ENCODE measurements at places on chromosomes 16 and 17.

- DNase-seq = peak; percentile 95
Observed at GRCh38 chr16:86455116-86455515, 55.2 kb upstream of the FOXF1 start.

DNA sequence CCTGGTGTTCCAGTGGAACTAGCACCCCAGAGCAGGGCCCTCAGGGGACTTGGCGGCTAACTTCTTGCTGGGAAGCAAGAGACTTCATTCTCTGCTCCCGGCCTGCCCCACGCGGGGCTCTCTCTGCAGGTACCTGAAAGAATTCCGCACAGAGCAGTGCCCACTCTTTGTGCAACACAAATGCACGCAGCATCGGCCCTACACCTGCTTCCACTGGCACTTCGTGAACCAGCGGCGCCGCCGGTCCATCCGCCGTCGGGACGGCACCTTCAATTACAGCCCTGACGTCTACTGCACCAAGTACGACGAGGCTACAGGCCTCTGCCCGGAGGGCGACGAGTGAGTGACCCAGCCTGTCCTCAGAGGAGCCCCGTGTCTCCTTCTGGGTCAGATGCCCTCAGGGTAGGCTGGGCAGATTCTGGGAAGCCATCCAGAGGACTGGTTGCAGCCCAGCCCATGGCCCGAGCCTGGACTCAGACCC, 25.1 kb downstream of the UNK start:
- no peak for DNase-seq

GRCh38 chr16:1431497-1432270, 806 bp downstream of the PERCC1 start:
- no peak for DNase-seq

- DNase-seq = peak; percentile 16
Observed at GRCh38 chr17:29933379-29933778, 3.4 kb upstream of the SSH2 start.

GRCh38 chr16:20940871-20941635, 40.5 kb downstream of the LYRM1 start:
- no peak for DNase-seq

GRCh38 chr17:67026341-67026740, 18.0 kb upstream of the CACNG1 start:
- peak; percentile 4 for DNase-seq

- DNase-seq = no peak
Observed at GRCh38 chr17:32660496-32660985, 173.7 kb downstream of the CDK5R1 start.

GRCh38 chr16:1958715-1959268, 546 bp upstream of the NDUFB10 start:
- no peak for DNase-seq

- DNase-seq = peak; percentile 32
Observed at GRCh38 chr17:8837563-8838075, 29.9 kb downstream of the PIK3R6 start.

GRCh38 chr17:56699186-56699894, 105.8 kb downstream of the NOG start:
- DNase-seq = peak; percentile 99

DNA sequence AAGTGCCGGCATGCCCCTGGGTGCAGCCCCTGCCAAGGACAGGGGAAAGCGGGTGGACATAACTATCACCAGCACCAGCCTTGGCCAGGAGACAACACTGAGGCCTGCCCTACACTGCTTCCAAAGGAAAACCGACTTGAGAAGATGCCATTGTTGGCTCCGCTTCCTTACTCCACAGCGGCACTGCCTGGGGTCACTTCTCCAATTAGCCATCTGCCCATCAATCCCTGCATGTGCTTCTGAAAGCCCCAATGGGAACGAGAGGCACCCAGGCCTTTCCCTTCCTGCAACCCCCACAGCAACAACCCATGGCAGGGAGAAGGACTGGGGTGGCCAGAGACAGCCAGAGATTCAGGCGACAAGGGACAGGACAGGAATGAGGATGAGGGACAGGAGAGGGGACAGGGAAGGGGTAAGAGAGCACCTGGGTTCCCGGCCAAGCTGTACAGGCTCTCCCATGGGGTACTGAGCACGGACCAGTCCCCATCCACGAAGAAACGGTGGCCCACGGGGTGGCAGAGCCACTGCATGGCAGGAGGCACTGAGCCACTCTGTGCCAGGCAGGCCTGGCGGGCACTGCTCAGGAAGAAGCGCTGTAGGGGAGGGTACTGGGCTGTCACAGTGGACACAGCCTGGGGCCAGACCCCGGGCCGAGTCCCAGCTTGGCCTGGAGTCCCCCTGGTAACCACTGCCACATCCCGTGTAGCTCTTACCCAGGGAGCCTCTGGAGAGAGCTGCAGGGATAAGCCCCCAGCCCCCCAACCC, 21.2 kb downstream of the SREBF1 start:
- no peak for DNase-seq

- DNase-seq = no peak
Observed at GRCh38 chr16:31134091-31134571, 1.4 kb downstream of the PRSS8 start.

GRCh38 chr17:78753316-78754250, 28.5 kb downstream of the CYTH1 start:
- no peak for DNase-seq

DNA sequence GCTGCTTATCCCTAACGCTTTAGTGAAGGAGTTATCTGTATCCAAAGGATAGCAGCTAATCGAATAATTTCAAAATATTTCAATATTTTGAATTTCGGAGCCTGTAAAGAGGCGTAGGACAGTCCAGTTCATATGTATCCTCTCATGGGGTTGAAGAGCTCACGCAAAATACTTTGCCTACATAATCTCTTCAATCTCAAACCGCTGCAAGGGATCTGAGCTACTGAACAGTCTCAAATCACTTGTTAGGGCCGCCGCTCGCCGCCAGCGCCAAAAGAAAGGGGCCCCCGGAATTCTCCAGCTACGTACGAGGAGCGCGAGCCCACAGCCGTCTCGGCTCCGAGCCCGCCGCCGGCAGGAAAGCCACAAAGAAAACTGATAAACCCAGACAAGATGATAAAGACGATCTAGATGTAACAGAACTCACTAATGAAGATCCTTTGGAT, 601 bp upstream of the RFWD3 start:
- DNase-seq = peak; percentile 30

DNA sequence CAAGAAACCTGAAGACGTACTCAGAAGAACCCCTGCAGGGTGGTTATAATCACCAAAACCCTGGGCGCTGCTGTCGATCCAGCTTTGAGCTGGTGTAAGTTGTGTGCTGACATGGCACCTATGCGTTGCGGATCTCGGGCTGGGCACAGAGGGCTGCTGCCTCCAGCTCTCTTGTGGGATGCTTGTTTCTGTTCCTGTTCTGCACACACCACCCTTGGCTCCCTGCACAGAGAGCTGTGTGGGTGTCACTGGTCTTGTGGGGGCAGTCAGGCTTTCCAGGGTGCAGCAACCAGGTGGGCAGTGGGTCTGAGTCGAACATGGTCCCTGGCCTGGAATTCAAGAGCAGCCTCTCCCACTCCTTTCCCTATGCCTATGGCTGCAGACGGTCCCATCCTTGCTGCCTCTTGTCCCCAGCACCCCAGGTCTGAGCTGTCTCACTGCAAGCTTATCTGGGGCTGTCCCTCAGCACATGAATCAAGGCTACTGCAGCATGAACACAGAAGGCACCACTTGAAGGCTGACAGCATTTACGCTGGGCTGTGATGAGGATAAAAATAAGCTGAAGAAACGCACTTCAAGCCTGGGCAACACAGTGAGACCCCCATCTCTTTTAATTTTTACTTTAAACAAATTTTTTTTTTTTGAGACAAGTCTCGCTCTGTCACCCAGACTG, 20.1 kb downstream of the ZNF276 start:
- DNase-seq = no peak

DNA sequence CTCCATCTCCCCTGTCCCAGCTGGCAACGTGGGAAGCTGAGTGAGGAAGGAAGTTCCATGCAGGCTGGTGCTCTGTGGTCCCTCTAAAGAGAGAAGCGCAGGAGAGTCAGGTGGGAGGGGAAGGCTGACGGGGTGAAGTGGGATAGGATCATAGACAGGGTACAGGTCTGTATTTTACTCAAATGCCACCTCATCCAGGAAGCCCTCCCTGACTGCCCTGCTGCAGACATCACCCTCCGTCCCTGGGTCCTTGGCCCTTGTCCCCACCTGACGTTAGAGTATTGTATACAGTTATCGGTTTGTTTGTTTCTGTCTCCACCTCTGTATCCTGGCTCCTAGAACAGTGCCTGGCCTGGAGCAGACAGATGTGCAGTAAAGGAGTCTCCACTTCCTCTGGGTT, 11.7 kb downstream of the CANT1 start:
- DNase-seq = no peak

DNA sequence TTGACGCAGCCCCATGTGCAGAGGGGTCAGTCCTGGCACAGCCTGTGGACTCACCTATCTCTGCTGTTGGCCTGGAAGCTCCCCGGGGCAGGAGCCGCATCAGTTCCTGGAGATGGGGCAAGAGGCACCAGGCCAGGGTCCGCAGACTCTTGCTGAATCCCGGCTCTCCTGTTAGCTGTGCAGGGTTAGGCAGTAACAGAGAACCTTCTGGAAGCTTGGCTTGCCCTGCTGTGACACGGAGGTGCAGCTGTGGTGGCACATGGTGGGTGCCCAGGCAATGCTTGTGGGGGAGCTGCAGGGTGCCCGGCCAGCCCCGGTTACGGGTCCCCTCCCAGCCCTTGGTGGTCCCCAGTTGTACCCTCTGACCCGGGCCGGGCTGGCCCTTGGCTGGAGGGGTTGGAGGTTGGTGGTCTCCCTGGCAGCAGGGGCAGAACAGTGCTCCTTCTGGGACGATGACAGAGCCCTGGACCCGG, 26.0 kb upstream of the ZNF469 start:
- DNase-seq = no peak

DNA sequence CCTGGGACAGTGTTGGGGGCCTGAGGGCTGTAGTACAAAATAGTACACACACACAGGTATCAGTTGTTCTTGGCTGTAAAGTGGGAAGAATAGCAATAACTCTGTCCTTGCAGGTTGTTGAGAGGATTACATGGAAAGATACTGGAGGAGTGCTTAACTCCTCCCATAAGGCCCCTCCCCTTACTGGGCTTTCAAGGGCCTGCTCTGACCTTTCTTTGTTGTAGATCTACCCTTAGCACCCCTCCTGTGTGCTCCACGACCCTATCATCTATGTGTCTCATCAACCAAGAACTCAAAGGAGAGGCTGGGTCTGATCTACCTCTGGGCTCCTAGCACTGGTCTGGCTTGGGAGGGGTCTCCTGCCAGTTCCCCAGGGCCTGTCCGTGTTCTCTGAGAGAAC, 8.3 kb upstream of the EDC4 start:
- DNase-seq = no peak

- DNase-seq = no peak
Observed at GRCh38 chr16:19785512-19786130, 67.5 kb downstream of the IQCK start.

- no peak for DNase-seq
Observed at GRCh38 chr16:28013392-28013791, 50.1 kb downstream of the GSG1L start.

DNA sequence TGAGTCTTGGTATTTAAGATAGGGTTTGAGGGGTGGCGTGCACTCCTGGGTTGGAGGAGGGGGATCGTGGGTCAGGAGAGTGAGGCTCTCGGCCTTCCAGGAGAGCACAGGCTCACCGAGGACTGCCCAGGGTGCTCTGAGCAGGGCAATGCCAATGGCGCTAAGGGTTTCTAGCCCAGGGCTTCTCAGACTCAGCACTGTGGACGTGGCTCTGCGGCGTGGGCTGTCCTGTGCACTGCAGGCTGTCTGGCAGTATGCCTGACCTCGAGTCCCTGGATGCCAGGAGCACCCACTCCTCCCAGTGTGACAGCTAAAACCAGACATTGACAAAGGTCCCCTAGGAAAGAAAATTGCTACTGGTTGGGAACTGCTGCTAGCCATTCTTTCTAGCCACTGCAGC, 37.2 kb upstream of the ENDOV start:
- DNase-seq = no peak

GRCh38 chr17:73653810-73654209, 9.6 kb upstream of the SDK2 start:
- no peak for DNase-seq

- peak; percentile 91 for DNase-seq
Observed at GRCh38 chr16:22353191-22353919, 21.1 kb downstream of the CDR2 start.

DNA sequence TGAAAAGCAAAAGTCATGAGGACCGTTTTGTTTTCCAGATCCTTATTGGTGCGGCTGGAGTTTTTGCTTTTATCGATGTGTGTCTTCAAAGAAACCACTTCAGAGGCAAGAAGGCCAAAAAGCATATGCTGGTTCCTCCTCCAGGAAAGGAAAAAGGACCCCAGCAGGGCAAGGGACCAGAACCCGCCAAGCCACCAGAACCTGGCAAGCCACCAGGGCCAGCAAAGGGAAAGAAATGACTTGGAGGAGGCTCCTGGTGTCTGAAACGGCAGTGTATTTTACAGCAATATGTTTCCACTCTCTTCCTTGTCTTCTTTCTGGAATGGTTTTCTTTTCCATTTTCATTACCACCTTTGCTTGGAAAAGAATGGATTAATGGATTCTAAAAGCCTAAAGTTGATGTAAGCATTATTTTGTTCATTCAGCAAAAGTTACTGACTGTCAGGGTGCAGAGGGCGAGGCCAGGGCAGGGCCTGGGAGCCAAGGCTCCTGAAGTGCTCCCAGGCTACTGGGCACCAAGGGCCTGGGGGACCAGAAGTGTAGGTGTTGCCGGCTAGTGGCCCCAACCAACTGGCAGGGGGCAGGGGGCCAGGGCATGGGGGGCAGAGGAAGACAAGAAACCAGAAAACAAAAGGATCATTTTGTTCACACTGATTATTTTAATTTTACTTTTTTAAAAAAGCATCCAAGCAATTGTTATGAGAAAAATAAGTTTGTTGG, 8.8 kb downstream of the CMTM2 start:
- DNase-seq = no peak

DNA sequence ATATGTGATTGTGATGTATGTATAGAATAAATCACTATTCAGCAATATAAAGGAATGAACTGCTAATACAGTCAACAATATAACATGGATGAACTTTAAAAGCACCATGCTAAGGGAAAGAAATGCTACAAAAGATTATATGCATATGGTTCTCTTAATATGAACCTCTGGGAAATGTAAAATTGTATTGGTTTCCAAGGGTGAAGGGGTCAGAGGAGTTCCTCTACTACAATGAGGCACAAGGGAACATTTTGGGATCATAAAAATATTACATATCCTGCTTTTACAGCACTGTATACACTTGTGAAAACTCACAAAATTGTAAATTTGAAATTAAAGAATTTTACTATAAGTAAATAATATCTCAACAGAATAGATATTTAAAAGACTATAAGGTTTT, 111.4 kb downstream of the CA10 start:
- DNase-seq = no peak
